Thymus (tissue), 14 donors: ENCODE measurements at places on chromosomes 7 and 10. TPM values are rescaled to one million over a fixed set of nuclear protein-coding genes. Genes with fewer than 3 reads are reported as not detected.

Gene TMEM236
- polyA plus RNA-seq = 0.30 TPM

Gene ZP3
- 2.3 TPM for polyA plus RNA-seq

Gene LEP
- 0.05 TPM for polyA plus RNA-seq

Gene PAX4
- 0.11 TPM for polyA plus RNA-seq

Gene ZNF503
- polyA plus RNA-seq = 7.7 TPM

Gene PRPS1L1
- polyA plus RNA-seq = not detected

Gene DTX2
- polyA plus RNA-seq = 50.3 TPM
